T-helper 2 cell (primary cell): ENCODE measurements at places on chromosomes 5 and 9.

DNA sequence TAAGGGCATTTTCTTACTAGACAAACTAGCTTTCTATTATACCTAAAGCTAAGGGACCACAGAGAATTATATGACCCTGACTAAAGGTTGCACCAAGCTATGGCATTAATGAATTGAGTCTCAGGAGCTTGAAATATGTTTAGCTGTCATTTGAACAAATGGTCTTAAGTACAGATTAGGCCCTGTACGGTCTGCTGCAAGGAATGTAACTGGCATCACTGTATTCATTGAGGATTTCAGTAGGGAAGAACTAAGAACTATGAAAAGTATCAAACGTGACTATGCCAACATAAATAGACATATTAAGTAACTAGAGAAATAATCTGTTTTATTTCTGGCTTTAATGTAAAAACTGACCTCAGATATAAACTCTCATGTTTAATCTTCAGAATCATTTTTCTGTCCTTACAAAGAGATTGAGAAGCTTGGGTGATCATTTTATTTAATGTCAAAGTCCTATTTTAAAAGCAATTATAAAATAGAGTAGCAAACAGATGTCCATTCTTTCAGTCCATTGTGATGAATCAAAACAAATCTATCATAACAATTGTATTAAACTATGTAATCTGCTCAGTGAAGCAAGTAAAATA lies 845.9 kb downstream of the MAT2B start:
- DNase-seq, result no peak

DNA sequence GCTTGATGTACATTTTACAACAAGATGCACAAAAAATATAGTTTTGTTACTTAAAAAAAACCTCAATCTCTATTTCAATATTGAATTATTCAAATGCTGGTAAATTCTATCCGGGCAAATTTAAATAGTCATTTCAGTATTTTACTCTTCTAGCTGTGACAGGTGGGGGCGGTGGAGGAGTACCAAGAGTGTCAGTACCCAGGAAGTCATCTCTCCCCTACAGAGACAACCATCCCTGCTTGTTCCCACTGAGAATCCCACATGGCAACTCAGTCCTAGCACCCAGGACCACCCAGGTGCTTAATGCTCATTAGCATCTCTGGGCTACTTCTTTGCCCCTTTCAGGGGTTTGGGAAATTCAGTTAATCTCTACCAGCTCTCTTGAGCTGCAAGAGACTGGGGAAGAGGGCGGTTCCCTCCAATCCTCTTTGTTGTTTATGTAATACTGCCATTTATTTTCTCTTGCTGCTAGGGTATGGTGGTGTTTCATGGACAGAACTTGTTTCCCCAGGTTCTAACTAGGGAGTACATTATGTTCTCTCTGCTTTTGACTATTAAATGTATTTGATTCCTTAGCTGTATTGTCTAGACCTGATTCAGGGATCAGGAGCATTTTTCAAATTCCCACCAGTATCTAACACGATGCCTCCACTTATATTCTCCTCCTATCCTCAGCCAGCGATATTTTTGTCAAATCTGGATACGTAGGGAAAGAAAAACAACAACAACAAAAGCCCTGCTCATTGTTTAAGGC lies 122.5 kb downstream of the CDH18 start:
- no peak for DNase-seq

GRCh38 chr5:139543423-139543991 lies 17.6 kb upstream of the UBE2D2 start:
- no peak for DNase-seq

GRCh38 chr9:112403614-112404201 lies 23.8 kb downstream of the HSDL2 start:
- no peak for DNase-seq

DNA sequence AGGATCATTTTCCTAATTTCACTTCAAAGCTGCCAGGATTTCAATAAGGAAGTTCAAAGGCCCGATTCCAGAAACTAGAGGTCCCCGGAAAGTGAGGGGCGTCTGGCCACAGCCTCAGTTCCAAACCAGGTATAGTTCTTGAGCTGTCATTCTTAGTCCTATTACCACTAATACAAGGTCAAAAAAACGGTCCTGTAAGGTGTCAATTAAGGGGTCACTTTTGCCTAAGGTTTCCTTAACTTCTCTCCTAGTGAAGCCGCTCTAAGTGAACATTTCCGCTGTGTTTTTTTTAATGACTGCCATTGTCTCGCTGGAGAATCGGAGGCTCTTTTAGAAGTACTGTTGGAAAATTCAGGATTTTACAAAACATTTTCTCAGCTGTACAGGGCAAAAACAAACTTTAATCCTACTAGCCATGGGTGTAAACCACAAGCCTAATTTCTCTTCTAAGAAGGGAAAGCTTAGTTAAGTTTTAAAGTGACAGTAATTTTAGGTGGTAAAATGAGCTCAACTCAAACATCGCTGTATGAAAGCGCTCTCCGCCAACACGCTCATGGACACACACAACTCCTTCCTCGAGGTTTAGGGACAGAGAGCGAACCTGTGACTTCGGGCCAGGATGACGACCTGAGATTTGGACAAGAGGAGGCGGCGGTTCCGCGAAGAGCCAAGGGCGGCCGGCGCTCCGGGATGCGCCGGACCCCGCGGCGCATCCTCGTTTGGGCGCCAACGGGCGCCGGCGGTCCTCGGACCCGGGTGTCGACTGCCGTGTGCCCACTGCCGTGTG lies 76.7 kb upstream of the IFNE start:
- DNase-seq, result no peak

GRCh38 chr5:58450811-58451629 lies 8.9 kb downstream of the PLK2 start:
- no peak for DNase-seq

DNA sequence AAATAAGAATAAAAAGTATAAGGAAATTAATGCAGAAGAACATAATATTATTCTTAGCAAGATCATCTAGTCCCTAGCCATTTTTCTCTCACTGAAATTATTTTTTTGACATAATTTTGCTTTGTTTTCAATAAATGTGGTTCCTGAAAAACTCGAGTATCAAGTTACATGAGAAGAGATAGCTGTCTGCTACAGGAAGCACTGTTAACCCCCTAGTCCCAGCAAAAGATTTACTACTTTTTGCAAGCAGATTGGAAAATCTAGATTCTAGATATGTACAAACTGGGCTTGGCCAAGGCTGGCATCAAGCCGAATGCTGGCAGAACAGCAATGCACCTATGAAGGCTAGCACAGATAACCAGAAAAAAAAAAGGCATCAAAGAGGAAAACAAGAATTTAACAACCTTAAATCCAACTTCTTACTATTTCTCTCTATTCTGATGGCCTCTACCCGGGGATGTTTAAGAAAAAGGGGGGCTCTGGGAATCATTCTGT lies 21.9 kb upstream of the ISCA1 start:
- DNase-seq, result no peak

DNA sequence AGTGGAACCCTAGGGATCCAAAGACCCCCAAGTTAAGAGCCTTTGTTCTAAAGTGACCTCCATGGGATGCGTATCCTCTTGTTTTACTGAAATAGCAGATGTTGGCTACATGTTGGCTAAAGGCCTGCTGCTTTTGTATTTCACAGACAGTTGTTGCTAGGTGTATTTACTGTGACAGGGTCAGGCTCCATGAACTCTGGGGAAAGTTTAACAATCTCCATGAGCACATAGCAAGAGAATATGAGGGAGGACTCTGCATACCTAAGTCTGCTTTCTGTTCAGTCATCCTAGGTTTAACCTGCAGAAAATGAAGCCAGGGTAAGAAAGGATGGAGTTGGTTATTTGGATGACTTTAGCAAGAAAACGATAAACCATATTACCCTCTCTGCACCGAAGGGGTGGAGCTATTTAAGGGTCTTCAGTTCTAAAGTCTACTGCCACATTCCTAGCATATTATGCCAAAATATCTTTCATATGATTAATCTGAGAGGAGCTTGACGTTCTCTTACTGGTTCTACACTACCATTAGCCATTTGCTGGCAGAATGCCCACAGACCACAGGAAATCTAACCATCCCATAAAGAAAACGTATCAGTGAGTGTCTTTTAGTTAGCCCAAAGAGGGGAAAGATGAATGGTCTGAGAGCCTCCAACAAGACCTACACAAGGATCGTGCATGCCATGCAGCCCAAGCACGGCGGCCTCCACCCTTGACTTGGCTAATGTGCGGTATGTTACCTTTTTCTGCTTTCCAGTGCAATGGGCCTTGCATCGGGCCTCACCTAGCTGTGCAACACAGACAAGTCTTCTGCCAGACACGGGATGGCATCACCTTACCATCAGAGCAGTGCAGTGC lies 127.8 kb downstream of the SAXO1 start:
- DNase-seq, result no peak

GRCh38 chr5:142938266-142938880 lies 168.2 kb downstream of the ARHGAP26 start:
- DNase-seq, result no peak

DNA sequence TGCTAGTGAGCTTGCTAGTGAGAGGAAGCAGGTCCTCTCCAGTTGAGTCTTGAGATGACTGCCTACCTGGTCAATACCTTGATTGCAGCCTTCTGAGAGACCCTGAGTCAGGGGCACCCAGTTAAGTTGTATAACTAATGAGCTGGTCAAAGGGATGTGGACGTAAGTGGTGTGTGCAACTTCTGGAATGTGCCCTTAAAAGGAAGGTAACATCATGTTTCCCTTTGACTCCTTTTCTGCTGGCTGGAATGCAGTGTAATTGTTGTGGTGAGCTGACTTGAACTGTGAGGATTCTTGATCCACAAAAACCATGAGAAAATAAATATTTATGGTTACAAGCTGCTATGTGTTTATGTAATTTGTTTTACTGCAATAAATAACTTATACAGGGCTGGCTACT lies 2.4 kb upstream of the SNX2 start:
- no peak for DNase-seq

DNA sequence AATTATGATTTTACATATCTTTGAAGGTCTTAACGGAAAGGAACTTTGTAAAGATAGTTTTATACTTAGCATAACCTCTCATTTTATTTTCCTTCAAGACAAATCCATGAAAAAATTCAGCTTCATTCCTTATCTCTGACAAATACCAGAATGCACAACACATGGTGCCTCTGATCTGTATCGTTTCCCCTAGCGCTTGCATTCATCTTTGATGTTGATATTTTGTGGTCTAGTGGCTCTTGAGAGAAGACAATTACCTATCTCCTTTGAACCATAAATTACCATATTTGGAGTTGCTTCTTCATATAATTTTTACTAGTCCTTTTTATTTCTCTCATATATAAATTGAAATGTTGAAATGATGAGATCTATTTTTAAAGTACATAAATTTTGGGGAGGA lies 551.3 kb downstream of the PDE4D start:
- no peak for DNase-seq

DNA sequence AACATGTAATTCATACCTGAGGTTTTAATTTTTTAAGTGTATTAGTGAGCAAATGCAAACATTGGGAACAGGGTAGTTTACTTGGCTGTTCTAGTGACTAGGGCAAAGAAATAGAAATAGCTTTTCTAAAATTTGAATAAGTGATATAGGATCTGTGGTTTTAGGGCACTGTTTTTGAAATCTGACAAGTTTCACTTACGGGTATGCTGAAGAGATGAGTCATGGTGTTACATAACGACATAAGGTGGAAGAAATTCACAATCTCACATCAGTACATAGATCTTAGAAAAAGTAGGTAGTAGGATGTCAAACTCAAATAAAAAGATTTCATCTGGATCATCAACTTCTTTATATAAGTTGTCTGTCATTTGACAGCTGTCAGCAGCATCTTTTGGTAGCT lies 772.3 kb downstream of the MAT2B start:
- no peak for DNase-seq

DNA sequence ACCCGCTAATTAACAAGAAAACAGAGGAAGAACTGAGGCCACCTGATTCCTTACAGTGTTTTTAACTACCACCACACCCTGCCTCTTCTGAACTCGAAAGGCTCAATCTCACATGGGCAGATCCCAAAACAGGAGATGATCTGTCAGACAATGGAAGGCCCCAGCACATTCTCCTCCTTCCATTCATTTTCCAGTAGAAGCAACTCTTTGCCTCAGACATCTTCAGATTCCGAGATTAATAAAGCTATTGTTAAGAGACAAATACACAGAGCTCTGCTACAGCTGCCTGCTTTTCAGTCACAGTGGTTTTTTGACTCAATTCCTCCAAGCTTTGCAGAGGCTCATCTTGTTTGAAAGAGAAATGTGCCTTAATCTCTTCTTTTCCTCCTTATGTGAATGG lies 127.2 kb upstream of the ADAMTSL1 start:
- no peak for DNase-seq
